ENCODE measurements at places on chromosomes 4 and X.

GRCh38 chrX:118212817-118213183 is 96.2 kb upstream of the KLHL13 start:
- DNase-seq = no peak

DNA sequence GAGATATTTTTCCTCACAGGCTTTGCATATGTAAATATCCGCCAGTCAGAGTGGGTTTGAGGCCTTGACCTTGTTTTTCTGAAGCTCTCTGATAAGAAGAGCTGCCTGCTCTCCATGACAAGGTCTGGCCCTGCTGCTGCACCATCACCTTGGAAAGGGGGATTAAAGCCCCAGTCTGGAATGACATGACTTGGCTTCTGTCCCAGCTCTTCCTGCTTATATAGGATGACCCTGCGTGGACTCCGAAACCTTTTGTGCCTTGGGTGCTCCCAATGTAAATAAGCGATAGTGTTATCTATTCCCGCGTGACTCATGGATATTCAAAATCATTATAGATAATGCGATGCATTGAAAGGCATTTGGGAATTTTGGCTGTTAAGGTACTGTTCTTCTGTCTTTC is 139.3 kb downstream of the BMPR1B start:
- DNase-seq = no peak

- DNase-seq = no peak
Measured at GRCh38 chrX:148609515-148610327, 109.3 kb downstream of the AFF2 start.

DNA sequence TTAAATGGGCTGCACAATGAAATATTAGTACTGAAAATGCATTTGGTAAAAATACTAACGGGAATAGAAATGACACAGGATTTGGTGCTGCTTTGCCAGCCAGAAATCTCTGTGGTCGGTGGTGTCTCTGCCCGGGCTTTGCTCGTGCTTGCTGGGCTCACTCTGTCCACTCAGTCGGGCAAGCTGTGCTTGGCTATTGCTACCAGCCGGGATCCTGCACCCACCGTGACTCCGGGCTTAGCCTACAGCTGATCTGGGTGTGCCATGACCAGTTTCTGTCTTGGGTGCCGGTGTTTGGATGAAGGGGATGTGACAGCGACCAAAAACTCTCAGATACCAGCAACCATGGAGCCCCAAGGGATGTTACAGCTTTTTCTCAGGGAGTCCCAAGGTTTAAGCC is 487.7 kb downstream of the TECRL start:
- DNase-seq = no peak

DNA sequence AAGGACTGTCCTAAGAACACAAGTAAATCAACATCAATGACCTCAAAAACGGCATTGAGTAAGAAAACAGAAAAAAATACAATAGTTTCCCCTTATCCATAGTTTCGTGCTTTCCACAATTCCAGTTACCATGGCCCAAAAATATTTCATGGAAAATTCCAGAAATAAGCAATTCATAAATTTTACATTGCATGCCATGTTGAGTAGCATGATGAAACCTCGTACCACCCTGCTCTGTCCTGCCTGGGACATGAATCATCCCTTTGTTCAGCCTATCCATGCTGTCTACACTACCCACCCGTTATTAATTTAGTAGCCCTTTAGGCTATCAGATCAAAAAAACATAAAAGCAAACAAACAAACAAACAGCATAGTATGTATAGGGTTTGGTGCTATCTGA is 51.1 kb downstream of the KLF3 start:
- no peak for DNase-seq

DNA sequence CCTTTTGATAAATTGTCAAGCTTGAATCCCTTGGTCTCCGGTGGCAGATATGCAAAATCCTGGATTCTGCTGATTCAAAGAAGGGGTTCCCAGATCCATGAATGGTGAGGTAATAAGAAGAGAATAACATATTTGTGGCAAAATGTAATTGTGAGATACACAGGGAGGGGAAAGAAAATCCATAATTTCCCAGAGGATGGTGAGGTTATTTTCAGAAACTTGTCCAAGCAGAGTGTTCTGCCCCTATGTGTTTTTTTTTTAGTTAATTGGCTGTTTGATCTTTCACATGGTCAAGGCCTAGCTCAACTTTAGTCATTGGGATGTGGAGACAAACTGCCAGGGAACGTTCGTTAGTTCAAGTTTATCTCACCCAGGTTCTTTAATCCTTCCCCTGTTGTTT is 408.8 kb downstream of the MAPK10 start:
- no peak for DNase-seq

DNA sequence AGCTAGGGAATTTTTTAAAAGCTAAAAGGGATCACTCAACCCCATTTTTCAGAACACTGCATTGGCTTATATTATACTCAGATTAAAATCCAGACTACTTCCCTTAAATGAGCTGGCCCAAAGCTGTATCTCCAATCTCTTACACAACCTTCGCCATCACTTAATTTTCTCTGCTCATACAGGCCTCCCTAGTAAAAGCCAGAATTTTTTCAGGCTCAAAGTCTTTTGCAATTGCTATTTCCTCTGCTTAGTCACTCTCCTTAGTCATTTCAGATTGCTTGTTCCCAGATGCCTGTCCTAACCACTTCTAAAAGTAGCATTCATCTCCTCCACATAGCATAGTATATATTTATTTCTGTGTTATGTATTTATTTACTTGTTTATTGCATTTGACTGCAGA is 1587.9 kb upstream of the ADGRL3 start:
- DNase-seq = no peak

- DNase-seq = no peak
Measured at GRCh38 chr4:167842487-167842886, 249.8 kb upstream of the ANXA10 start.

DNA sequence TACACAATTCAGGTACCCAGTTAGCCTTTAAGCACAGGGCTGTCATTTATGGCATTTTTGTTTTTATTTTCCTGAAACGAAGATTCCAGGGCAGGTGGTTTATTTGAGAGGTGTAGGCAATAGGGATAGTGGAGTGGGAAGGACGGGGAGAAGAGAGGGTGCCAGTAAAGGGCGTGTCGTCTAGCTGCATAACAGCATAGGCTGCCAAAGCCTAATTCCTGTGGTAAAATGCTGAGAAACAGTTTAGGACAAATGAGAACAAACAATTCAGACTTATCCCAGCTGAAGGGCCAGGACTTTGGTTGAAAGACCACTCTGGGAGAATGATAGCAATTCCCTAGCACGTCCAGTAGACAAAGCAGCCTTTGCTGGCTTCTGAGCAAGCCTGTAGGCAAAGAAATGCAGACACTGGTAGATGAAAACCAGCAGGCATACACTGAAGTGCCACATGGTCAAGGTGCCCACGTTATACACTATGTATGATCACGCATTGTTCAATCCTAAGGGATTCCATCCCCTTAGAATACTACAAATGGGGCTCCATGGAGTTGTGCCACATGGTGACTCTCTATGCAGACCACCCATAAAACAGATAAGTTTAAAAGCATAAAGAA is 70.6 kb downstream of the PKD2 start:
- DNase-seq = no peak

DNA sequence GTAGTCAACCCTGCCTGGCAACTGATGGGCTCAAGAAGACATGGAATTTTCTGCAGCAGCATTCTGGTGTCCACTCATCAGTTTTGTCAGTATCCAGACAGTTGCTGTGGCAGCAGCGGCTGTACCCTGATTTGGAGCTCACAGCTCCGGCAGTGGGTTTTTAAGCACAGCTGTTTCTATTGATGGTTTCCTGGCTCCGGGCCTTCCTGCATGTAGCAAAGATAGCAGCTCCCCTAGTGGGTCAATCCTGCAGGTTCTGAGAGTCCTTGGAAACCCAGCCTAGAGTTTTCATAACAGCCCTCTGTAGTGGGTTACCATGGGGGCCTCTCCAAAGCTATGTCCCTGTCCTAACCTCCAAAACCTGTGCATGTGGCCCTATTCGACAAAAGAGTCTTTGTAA is 84.0 kb upstream of the ATP6AP2 start:
- DNase-seq = no peak

DNA sequence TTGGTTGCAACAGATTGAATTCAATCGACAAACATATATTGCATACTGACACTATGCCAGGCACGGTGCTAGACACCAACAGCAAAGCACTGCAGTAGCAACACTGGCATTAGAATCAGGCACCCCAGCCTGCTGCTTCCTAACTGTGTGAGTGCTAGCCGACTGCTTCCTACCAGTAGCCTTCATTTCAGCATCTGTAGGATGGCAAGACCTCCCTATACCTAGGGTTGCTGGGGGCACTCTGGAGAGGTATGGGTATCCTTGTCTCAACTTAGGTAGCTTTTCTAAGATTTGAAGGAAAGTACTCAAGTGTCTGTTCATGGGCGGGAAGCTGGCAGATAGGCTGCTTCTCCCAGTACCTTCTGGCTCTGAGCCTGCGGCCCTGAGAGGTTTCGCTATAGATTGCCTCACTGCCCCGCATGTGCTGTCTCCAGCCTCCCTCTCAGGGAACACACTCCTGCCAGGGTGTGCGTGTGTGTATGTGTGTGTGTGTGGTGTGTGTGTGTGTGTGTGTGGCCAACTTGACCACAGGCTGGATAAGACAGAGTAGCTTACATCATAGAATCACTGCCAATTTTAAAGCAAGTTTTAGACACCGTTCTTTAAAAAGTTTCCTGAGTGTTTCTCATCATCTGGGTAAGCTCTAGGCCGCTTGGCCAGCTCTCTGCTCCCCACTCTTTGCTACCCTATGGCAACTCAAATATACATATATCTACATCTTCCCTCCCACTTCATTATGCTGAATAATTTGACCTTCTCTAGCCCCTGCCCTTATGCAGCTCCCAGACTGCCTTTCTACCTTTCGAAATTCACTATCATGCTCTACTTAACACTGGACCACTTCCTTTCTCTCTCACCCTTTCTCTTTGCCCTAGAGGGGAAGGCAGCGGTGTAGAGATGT is 97.0 kb upstream of the PJA1 start:
- DNase-seq = no peak

DNA sequence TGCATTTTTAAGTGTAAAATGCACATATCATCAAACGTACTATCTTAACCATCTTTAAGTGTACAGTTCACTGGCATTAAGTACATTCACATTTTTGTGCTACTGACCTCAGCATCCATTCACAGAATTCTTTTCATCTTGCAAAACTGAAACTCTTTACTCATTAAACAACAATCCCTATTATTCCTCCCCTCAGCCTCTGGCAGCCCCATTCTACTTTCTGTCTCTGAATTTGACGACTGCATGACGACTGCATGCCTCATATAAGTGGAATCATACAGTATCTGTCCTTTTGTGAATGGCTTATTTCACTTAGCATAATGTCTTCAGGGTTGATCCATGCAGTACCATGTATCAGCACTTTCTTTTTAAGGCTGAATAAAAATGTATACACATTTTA is 38.7 kb downstream of the CNKSR2 start:
- no peak for DNase-seq

GRCh38 chrX:148223361-148223760 is 242.2 kb downstream of the FMR1NB start:
- DNase-seq = no peak

- no peak for DNase-seq
Measured at GRCh38 chr4:3518941-3519340, 13.3 kb downstream of the LRPAP1 start.

GRCh38 chr4:118834070-118834469 is 1.9 kb downstream of the SEC24D start:
- no peak for DNase-seq

DNA sequence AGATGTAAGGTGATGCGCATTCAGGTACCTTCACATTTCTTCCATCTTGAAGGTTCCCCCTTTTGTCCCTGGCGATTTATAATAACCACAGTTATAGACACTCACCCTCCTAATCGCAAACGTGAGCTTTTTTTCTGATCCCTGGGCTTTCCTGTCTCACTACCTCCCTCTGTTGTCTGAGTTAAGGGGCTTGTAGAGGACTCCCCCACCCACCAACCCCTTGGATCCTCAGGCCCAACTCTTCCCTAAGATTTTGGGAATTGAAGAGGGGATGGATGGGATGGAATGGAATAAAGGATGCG is 1.4 kb downstream of the CNKSR2 start:
- no peak for DNase-seq

DNA sequence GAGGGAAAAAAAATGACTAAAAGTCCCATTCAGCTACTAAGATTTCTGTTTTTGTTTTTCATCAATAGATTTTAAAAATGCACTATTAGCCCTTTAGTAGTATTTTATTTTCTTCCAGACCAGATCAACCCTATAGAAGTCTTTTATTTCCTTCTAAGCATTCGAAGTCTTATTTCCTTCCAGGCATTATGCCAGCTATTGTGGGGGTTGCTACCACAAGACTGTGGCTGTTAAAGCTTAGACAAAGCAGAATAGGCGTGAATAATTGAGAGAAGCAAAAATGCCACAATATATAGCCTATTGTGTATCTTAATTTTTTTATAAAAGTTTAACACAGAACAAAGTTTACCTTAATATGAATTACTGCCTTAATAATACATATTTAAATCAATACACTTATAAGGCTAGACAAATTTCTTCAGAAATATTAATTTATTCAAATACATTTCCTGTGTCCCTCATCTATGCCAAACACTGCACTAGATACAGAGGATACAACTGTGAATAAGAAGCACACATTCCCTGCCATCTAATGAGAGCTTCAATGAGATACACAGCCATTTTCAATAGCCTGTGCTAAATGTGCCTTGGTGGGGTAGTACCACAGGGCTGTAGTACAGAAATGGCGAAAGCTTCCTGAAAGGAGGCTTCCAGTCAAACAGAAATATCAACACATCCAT is 33.1 kb downstream of the SLC10A7 start:
- no peak for DNase-seq

DNA sequence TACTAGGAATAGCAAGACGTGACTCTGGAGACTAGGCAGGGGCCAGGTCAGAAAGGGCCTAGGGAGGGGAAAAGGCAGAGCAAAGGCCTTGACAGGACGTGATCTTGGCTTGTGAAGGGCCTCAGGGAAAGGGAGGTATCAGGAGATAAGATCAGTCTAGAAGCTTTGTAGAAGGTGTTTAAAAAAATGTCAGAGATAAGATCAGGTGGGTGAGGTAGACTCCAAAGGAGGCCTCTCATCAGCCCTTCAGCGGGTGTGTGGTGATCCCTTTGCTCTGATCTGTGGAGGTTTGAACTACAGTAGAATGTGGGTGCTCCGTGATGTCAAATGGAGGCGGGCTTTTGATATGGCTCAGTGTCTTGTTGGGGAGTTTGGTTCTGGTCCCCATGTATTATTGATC is 78.8 kb upstream of the PRPS1 start:
- DNase-seq = no peak

- DNase-seq = no peak
Measured at GRCh38 chr4:155941085-155941790, 12.4 kb downstream of the CTSO start.

DNA sequence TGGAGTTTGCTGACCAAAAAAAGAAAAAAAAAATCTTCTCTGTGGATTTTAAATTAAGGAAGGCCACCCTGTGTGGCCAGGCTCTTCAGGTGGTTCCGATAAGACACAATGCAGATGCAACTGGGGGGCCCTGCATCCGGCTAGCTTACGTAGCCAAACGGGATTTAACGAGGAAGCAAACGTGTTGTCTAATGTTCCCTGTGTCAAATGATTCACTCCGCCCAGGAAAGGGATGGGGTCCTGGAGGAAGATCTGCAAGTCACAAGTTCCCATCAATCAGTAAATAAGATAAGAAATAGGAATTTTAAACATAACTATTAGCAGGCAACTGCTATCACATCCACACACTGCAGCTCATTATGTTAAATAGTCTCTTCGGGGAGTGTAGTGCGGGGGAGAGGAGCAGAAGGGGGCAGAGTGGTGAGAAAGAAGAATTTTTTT is 216.4 kb upstream of the GYPA start:
- no peak for DNase-seq

GRCh38 chrX:78527818-78528217 is 131.3 kb downstream of the RTL3 start:
- no peak for DNase-seq

- no peak for DNase-seq
Measured at GRCh38 chrX:42269186-42269585, 345.8 kb upstream of the CASK start.
